Karpas-422 (cell line): ENCODE measurements at places on chromosomes 13 and 19. TPM values are rescaled to one million over a fixed set of nuclear protein-coding genes. Genes with fewer than 3 reads are reported as not detected.

DNA sequence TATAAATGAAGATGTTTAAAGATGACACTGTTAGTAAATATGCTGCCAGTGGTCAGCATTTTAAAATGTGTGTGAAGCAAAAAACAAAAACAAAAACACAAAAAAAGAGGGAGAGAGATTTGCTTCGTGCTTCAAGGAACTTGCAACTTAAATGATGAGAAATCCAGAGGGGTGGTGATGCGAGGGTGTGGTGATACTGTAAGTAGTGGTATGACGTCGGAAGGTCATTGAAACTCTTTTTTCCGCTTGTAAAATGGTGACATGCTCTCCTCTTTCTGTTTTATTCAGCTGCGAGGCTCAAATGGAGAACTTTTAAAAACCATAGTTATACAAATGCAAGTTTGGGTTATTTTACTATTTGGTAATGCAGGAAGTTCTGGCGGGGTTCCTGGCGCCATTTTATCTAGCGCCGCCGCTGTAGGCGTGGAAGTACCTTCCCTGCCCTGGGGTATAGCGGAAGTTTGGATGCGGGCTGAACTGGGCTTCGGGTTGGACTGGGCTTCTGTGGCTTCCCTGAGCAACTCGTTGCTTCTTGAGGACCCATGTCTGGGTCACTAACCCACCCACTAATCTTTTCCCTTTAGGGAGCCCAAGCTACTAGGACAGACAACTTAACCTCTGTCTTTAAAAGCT is 34.8 kb downstream of the DGKH start:
- DNase-seq = no peak

PRR20B gene
- total RNA-seq = not detected in 2 replicates

DNA sequence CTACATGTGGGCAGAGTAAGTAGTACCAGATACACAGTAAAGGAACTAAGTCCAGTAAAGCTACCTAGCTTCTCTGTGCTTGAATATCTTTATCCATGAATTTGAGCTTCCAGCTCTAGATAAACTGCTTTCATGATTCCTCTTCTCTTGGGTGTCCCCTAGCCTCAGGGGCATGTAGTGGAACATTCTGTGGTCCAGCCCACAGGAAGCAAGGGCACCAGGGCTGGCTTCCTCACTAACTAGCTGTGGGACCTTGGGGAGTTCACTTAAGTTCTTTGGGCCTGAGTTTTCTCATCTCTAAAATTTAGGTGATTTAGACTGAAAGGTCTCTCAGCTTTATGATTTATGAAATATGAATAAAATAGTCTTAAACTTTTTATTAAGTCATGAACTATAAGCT is 185.7 kb downstream of the KATNAL1 start:
- no peak for DNase-seq

DNA sequence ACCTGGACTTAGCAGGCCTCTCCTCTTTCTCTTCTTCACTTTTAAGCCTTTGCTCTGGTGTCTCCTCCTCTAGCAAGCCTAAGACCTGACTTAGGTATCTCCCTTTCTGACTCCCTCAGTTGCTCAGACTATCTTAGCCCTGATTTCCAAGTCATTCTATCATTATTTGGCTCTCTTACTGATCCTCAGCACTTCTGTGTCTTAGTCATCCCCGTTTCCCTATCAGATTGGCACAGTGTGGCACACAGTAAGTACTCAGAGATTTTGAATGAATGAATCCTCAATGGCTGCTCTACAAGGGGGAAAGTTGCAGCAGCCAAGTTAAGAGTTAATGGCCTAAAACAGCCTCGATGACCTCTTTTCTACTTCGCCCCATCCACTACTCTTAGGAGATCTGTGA is 8.2 kb downstream of the KCTD12 start:
- DNase-seq = no peak

- no peak for DNase-seq
These were observed 151.3 kb downstream of the CYSLTR2 start for GRCh38 chr13:48804821-48805601.

GRCh38 chr19:48959341-48960239 is 4.9 kb downstream of the BAX start:
- peak; percentile 66 for DNase-seq

- no peak for DNase-seq
These were observed 15.0 kb downstream of the SLC25A42 start for GRCh38 chr19:19078801-19079200.

FUT1 gene
- not detected in 2 replicates for total RNA-seq

- DNase-seq = no peak
These were observed 24.4 kb upstream of the DOCK9 start for GRCh38 chr13:99002172-99002710.

ZNF610 gene
- 12.6 and 20.1 TPM in 2 replicates for total RNA-seq

DNA sequence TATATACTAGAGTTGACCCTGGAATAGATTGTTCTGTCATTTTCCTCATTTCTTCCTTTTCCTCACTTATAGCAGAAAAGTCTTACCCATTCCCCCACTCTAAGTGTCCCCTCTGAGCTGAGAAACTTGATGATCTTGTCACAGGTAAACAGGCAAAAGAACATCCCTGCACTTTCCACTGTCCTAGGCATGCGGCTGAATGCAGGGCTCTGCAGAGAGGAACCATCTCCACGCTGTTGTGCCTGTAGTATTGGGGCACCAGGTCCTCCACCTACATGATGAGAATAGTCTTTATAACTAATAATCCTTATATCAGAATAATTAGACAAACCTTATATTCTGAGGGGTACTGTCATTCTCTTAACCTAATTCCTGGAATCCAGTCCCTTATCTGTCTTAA is 211.3 kb downstream of the RBM26 start:
- DNase-seq = peak; percentile 54

DIRAS1 gene
- not detected in 2 replicates for total RNA-seq

- no peak for DNase-seq
These were observed 1.0 kb upstream of the CTXN1 start for GRCh38 chr19:7926727-7927604.

- DNase-seq = no peak
These were observed 29.6 kb upstream of the CEACAM21 start for GRCh38 chr19:41546386-41546789.

GPC6 gene
- total RNA-seq = not detected in 2 replicates

- no peak for DNase-seq
These were observed 1.5 kb upstream of the MED25 start for GRCh38 chr19:49816590-49816989.

SHISA7 gene
- not detected in 2 replicates for total RNA-seq

GRCh38 chr19:39752390-39752789 is 14.6 kb upstream of the CLC start:
- no peak for DNase-seq

ADM5 gene
- 4.0 and 12.0 TPM in 2 replicates for total RNA-seq

IL4I1 gene
- not detected in 2 replicates for total RNA-seq

DNA sequence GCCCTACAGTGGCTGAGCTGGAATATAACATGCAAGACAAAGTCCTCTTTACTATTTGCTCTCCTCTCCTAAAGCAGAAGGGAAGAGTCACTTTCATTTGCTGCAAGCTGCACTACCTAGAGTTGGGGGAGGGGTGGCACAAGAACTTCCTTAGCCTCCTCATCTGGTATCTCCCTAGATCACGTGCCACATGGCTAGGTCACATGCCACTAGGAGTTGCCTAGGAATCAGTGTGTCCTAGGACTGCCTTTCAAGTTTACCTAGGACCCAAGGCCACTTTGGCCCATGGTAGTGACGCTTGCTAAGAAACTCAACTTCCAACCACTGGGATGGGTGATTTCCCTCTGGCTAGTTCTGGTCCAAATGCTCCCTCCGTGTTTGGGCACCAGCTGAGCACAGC is 625.2 kb downstream of the DIAPH3 start:
- no peak for DNase-seq

STOML3 gene
- not detected in 2 replicates for total RNA-seq

DNA sequence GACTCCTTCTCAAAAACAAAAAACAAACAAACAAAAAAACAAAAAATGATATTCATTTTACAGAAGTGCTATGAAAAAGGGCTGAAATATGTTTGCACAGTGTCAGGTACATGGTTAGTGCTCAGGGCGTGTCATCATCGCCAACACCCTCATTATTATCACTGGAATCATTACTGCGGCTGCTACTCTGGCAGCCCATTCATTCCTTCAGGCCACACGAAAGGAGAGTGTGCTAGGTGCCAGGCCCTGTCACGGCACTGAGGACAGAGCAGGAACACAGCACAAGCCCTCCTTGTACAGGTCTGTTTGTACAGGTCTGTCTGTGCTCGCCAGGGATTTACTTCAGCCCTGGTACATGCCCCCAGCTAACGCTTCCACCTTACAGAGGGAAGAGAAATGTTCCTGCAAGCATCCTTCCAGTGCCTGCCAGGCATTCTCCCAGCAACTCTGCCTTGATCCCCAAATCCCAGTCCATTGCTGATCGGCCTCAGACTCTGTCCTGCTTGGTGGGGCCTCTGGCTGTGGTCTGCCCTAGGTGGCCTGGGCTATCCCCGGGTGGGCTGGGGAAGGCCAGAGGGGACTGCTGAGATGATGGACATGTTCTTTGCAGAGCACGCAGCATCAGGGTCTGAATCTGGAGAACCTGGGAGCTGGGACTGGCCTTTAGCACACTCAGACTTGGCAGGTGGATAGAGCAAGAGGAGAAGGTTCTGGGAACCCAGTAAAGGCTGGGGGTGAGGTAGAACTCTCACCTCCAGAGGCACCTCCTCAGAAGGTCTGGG is 210.7 kb downstream of the URI1 start:
- no peak for DNase-seq

GRCh38 chr13:75445717-75446499 is 36.1 kb downstream of the TBC1D4 start:
- no peak for DNase-seq

GRCh38 chr13:106570299-106570852 is 2.4 kb upstream of the ARGLU1 start:
- DNase-seq = peak; percentile 95

GRCh38 chr13:78636495-78636894 is 22.5 kb downstream of the OBI1 start:
- DNase-seq = peak; percentile 47

GRCh38 chr13:18948012-18948663 is 233.5 kb downstream of the TUBA3C start:
- no peak for DNase-seq

DNA sequence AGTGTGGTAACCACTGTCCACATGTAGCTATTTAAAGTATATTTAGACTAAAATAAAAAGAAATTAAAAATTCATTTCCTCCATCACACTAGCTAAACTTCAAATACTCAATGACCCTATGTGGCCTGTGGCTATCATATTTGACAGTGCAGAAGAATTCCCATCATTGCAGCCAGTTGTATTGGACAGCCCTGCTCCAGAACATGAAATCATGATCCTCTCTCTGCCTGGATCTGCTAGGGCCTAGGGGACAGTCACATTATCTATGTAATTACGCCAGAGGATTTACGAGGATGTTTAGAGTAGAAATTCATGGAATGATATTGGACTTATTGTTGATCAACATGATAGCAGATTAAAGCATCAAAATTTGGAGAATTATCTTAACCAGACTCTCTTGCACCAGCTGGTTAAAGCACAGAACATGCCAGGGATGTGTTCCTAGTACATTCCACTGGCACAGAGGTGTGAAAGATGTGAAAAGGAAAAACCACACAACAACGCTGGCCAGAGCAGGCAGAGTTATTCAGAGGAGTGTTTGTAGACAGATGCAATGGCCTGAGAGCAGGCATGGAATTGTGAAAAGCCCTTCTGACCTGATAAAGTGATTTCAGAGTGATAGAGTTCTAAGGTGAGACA is 108.9 kb upstream of the STARD13 start:
- DNase-seq = no peak

DNA sequence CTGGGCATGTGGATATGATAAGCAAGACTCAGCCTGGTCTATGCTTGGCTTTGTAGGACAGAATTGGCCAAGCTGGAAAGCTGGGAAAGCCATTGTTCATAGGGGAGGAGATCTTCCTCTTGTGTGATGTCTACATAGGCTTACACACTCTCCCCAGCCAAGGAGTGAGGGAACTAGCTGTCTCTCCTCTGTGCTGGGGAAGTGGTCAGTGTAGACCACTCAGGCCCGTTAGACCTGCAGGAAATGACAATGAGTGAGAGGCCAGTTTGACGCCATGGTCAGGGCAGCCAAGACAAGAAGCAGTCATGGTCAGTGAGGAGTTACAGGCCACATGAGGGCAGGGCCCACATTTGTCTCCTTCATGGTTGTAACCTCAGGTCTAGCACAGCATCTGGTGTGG is 159.1 kb upstream of the KL start:
- DNase-seq = no peak

GRCh38 chr13:26061947-26062346 is 10.1 kb upstream of the SHISA2 start:
- DNase-seq = no peak

DNA sequence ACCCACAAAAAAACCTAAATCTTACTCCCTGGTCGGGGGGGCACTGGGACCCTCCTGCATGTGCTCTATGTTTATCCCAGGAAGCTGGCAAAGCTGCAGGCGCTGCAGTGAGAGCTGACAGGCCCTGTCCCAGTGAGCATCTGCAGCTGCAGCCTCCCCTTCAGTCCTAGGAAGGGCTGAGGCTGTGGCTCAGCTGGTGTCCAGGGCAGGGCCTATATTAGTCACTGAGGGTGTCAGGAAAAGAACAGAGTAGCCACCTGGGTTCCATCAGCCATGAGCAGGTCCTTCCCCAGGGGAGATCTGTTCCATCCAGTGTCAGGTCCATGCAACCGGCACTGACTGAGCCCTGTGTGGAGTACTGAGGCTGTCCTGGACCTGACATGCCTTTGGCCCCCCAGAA is 120.5 kb downstream of the TNFRSF19 start:
- no peak for DNase-seq

DNA sequence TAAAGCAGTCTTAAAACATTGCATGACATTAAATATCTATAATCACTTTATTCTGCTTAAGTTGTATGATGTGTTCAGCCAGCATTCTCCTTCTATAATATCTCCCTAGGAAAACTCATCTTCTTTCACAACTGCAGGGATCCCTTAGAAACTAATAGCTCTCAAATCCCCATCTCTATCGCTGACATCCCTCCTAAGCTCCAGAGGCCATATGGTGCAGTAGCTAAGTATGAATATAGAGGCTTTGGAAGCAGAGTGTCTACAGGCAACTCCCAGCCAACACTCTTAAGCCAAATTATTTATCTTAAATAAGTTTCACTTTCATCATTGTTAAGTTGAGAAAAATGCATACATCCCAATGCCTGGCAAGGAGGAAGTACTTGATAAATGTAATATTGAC is 349.5 kb upstream of the MIR17HG start:
- DNase-seq = no peak
